ENCODE measurements at places on chromosomes 6 and 20.

GRCh38 chr6:105596284-105596755 is 193.4 kb upstream of the PREP start:
- DNase-seq = no peak

GRCh38 chr6:158764926-158765325 is 54.2 kb downstream of the EZR start:
- DNase-seq = no peak

GRCh38 chr6:107179004-107179403 is 63.7 kb upstream of the BEND3 start:
- no peak for DNase-seq

DNA sequence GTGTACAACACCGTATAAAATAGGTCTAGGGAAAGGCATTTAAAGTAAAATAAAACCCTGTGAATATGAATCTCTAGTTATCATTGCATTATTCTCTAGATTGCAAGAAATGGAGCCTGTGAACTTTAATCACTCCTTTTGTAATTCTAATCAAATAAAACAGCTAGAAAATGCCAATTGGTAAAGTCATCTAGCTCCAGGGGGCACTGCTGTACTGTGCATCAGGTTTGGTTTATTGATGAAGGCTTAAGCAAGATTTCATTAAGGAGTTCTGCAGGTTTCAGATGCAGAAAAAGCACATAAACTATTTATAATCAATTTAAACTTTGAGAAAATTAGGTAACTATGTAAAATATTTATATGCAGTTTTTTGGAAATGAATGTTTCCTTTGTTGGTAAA is 645.0 kb downstream of the PHF3 start:
- no peak for DNase-seq

GRCh38 chr20:33668466-33669155 is 1.9 kb downstream of the ACTL10 start:
- DNase-seq = no peak

DNA sequence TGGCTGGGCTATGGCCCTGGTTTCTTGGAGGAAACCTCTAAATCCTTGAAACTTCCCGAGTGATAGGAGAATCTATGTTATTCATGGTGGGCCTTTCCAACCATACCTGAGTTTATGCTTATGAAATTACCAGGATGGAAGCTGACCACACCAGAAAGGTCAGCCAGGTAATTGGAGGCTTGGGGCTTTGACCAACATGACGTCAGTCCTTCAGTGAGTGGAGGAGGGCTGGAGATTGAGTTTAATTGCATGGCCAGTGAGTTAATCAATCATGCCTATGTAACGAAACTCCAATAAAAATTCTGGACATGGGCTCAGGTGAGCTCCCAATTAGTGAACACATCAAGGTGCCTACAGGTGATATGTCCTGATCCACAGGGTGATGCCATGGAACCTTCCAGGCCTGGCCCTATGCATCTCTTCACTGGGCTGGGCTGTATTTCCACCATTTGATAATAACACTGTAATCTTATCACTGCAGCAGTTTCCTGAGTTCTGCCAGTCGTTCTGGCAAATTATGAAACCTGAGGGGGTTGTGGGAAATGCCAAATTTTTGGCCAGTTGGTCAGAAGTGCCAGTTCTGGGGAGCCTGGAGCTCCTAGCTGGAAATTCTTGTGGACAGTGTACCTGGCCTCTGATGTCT is 106.5 kb downstream of the CDH26 start:
- no peak for DNase-seq

GRCh38 chr6:44530209-44530909 is 142.9 kb downstream of the CDC5L start:
- DNase-seq = no peak

All from left cardiac atrium (tissue), 4 donors.